ENCODE measurements at places on chromosomes 12 and 14. TPM values are rescaled to one million over a fixed set of nuclear protein-coding genes. Genes with fewer than 3 reads are reported as not detected.

- no peak for DNase-seq
These were observed 227.5 kb upstream of the ABCD2 start for GRCh38 chr12:39846971-39847650.

- DNase-seq = no peak
These were observed 52.5 kb downstream of the KIAA0586 start for GRCh38 chr14:58479975-58480374.

- DNase-seq = no peak
These were observed 264.9 kb downstream of the SUDS3 start for GRCh38 chr12:118641249-118641648.

GRCh38 chr12:15472036-15472435, 149.7 kb downstream of the PTPRO start:
- DNase-seq = no peak

The ISCA2 gene
- 33.1 TPM for total RNA-seq

The NGB gene
- not detected for total RNA-seq

The JPH4 gene
- total RNA-seq = not detected

The CELA1 gene
- total RNA-seq = 0.36 TPM

The NINJ2 gene
- 4.5 TPM for total RNA-seq

Measured in CD4-positive, alpha-beta memory T cell (primary cell).